Stimulated activated CD8-positive, alpha-beta memory T cell treated with anti-CD3 and anti-CD28 coated beads, Interleukin-4, amount 100 ng/mL, for 24 hours (primary cell): ENCODE measurements at places on chromosomes 12 and 14.

DNA sequence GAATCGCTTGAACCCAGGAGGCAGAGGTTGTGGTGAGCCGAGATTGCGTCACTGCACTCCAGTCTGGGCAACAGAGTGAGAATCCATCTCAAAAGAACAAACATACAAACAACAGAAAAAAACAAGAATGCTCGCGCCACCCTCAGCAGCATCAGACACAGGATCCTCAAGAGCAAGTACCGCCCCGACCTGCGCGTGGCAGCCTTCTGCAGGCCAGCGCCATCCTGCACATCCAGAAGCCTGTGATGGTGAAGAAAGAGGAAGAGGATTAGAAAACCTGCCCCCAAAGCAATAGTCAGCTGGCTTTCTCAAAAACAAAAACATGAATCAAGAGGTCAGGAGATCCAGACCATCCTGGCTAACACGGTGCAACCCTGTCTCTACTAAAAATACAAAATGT lies 30.0 kb upstream of the EID3 start:
- no peak for DNase-seq

DNA sequence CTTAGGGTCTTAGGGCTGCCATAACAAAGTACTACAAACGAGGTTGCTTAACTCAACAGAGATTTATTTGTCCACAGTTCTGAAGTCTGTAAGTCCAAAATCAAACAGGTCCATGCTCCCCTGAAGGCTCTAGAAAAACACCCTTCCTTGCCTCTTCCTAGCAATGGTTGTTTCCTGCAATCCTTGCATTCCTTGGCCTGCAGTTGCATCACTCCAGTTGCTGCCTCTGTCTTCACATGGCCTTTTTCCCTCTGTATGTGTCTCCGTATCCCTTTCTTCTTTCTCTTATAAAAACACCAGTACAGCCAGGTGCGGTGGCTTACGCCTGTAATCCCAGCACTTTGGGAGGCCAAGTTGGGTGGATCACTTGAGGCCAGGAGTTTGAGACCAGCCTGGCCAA lies 17.4 kb downstream of the KCNMB4 start:
- no peak for DNase-seq

GRCh38 chr14:62304257-62304656 lies 542.0 kb downstream of the SNAPC1 start:
- DNase-seq = no peak

DNA sequence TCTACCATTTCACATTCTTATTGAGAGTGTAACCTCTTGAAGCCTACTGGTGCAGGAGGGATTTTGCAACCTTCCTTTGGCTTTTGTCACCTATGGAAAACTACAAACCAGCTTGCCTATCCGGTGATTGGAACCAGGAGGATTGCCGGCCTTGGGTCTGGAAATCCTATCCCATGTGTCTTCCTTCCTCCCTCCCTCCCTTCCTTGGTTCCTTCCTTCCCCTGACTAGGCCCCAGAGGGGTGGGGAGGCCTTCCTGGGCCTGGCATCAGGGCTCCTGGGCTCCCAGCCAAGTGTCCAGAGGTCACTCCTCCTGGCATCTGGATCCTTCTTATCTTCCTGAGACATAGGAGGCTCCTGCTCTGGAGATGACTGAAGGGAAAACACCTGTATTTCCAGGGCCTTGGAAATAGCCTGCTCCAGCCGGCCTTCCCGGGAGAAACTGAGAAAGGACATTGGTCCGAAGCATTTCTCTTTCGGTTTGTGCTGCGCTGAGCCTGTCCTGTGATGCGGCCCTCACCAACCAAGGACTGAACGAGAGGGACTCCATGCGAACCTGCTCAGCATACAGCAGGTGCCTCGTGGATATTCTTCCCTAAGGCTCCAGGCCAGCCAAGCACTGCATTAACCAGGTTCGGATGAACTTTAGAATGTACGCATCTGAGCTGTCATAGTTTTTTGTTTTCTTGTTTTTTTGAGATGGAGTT lies 43.4 kb downstream of the PSMA6 start:
- DNase-seq = no peak

GRCh38 chr12:106106892-106107291 lies 31.9 kb downstream of the NUAK1 start:
- no peak for DNase-seq

DNA sequence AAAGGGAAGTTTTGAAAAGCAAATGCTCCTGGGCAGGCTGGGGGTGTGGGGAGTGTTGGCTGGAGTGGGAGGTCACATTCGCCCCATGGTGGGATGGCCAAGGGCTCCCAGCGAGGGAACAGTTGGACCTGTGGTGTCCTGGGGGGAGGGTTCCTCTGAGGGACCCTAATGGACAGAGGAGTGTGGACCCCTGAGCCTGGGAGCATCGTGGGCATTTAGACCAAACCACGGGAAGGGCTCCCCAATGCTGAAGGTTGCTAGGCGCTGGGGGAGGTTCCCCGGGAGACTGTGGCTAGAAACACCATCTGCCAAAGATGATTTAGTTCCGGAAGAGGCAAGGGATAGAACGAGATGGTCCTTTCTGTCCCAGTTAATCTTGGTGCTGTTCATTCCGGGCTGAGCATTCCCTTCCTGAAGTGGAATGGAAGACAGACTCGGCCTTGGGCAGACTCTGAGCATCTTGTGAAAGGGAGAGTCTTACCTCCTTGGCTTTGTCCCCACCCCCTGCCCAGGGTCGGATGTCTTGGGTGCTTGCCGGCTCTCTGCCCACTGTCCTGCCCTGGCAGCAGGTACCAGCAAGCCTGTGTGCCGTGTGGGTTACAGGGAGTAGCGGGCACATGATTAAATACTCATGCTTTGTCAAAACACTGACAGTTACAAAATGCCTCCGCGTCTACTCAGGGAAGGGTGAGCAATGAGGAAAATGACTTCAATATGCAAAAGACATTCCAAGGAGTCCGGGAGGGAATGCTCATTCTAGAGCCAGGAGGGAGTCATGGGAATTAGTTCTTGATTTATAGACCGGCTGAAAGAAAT lies 215.9 kb downstream of the CACNA1C start:
- DNase-seq = no peak

GRCh38 chr12:71312768-71313403 lies 126.7 kb upstream of the LGR5 start:
- no peak for DNase-seq

DNA sequence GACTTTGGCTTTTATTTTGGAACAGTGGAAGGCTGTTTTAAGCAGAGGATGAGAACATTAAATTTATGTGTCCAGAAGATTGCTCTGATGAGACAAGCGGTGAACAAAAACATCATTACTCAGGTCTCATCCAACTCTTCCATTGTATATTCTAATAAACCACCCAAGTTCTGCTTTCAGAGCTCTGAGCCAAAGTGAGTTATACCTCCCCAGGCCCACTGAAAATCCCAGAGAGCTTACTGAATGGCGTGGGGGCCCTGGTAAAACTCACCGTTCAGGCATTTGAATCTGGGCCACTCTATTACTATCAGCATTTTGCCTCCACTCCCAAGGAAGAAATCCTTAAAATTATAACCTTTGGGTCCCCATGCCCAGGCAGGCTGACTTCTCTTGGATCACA lies 122.0 kb upstream of the HIF1A start:
- no peak for DNase-seq

DNA sequence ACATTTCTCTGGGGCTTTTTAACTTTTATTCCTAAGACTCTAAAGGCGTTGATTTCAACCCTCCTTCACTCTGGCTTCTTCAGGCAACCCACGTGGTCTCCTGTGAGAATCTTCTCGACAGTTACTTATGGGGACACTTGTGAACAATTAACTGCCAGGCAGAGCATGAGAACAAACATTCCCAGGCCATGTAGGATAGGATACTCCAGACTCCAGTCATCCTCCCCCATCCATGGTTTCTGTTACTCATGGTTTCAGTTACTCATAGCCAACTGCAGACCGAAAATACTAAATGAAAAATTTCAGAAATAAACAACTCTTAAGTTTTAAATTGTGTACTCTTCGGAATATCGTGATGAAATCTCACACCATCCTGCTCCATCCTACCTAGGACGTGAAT lies 19.5 kb downstream of the GPR68 start:
- DNase-seq = no peak

- DNase-seq = no peak
Observed at GRCh38 chr14:101520621-101521472, 40.4 kb upstream of the DIO3 start.

DNA sequence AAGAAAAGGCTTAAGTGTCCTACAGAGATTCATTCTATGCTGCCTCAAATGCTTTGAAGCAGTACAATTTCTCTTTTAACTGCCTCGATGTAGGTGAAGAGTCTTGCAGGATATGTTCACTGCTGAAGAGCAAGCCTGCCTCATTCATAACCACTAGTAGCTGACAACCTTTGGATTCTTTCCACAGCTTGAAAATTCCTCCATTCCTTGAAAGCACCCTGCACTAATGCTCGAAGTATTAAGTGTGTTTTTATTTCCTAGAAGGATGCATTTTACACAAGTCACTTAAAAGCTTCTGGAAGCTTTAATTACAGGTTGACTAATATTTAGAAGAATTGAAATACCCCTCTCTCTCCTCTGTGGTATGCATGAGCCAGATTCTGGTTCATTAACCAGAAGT lies 429.4 kb downstream of the DIO2 start:
- no peak for DNase-seq

GRCh38 chr12:31803306-31804184 lies 74.7 kb upstream of the AMN1 start:
- DNase-seq = no peak

GRCh38 chr14:64556526-64556925 lies 6.8 kb downstream of the PPP1R36 start:
- no peak for DNase-seq

DNA sequence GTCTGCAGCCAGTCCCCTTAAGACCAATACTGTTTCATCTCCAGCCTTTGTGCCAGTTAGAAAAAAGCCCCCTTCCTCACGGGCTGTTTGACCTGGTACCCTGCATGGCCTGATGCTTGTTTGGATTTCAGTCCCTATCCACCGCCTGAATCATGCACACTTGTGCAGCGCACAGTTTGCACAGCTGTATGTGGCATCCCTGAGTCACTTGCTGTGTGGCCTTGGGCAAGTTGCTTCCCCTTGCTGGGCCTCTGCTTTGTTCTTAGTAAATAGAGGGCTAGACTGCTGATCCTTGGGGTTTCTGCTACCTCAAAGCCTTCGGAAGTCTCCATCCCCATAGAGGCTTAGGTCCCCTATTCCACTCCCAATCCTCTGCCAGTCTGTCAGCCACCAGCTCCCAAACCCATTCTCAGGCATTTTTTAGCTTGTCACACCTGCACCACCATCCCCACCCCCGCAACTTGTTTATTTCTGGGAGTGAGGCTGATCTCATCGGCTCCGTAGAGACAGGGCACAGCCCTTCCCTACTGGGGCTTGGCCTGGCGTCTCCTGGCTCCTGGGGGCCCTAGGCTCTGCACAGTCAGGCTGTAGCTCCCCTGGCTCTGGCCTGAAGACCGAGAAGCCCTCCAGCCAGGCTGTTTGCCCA lies 8.8 kb downstream of the KRT80 start:
- DNase-seq = no peak

- DNase-seq = no peak
Observed at GRCh38 chr12:42871816-42872215, 282.3 kb upstream of the PRICKLE1 start.

DNA sequence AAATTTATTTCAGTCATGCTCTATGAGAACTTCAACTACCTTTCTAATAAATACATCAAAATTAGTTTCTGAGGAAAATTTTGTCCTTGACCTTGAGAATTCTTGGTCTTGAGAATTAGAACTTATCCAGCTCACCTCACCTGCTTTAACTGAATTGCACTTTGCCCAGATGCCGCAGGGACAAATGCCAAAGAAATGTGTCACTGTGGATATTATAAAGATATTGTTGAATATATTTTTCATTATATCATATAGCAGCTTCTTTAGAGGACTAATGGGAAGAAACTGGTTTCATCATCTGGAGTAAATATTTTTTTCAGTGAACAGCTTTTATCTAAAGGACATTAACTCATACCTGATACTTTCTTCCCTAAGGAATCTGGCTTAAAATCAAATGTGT lies 54.1 kb downstream of the LRP6 start:
- DNase-seq = no peak

GRCh38 chr12:133174901-133175300 lies 6.4 kb upstream of the ZNF268 start:
- DNase-seq = no peak

- DNase-seq = no peak
Observed at GRCh38 chr12:66329941-66330340, 27.6 kb downstream of the HELB start.

- DNase-seq = no peak
Observed at GRCh38 chr14:43041976-43042375, 1435.3 kb downstream of the LRFN5 start.

- DNase-seq = no peak
Observed at GRCh38 chr14:97025722-97026121, 228.5 kb downstream of the VRK1 start.

- no peak for DNase-seq
Observed at GRCh38 chr14:61319086-61319485, 2.3 kb upstream of the PRKCH start.

- DNase-seq = no peak
Observed at GRCh38 chr12:113050795-113051194, 5.7 kb upstream of the DTX1 start.

- DNase-seq = no peak
Observed at GRCh38 chr14:77654001-77654441, 37.6 kb upstream of the SPTLC2 start.
